CD8-positive, alpha-beta memory T cell (primary cell): ENCODE measurements at places on chromosomes 6 and 20. TPM values are rescaled to one million over a fixed set of nuclear protein-coding genes. Genes with fewer than 3 reads are reported as not detected.

HLA-DQA1 gene
- 22.2 TPM for total RNA-seq

FLRT3 gene
- not detected for total RNA-seq

PRDM13 gene
- total RNA-seq: not detected

OR2B3 gene
- not detected for total RNA-seq

LHFPL5 gene
- not detected for total RNA-seq

NR2E1 gene
- not detected for total RNA-seq

PHACTR1 gene
- total RNA-seq: 0.04 TPM

SCAND1 gene
- 50.8 TPM for total RNA-seq
